ENCODE measurements at places on chromosomes 1 and 21.

DNA sequence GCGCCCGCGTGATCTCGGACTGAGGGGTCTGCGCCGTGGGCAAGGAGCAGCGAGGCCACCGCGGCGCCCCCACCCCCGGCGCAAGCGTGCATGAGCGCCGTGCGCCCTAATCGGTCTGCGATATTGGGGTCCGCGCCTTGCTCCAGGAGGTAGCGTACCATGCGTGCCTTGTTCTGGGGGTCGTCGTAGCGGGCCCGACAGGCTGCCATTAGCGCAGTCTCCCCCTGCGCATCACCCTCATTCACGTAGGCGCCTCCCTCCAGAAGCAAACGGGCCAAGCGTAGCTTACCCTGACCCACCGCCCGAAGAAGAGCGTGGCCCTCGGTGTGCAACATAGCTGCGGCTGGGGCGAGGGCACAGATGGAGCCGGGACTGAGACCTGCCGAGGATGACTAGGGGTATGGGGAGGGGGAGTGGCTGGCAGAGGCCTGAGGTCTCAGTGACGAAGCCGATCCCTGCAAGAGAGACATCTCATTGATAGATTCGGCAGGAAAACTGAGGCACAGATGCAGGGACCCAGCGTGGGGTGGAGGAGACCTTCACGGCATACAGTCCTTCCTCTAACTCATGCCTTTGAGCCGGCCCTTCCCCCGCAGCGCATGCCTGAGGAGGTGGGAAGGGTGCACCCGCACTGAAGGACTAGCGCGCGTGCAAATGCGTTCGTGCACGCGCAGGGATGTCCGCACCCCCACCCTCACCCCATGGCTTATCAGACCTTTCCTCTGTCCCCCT is 2.8 kb downstream of the ANKRD34A start:
- DNase-seq: peak; percentile 39

GRCh38 chr21:44950351-44950750 is 10.5 kb downstream of the SLX9 start:
- DNase-seq: no peak

DNA sequence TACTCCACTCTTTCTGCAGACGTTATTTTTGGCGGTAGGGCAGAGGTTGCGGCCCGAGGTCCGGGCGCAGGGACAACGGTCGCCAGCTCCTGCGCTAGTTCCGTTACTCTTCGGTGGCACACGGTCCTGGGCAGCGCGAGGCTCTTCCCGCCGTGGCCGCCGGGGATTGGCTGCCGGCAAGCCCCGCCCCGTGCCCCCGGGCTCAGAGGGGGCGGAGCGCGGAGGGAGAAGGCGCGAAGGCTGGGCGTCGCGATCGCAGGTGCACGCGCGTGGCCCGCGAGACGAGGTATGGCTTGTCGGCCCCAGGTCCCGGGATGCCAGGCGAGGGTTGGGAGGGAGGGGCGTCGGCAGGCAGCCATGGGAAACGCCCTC is 518 bp upstream of the SHE start:
- no peak for DNase-seq

- DNase-seq: no peak
These were observed 380 bp downstream of the TFF2 start for GRCh38 chr21:42350318-42350910.

DNA sequence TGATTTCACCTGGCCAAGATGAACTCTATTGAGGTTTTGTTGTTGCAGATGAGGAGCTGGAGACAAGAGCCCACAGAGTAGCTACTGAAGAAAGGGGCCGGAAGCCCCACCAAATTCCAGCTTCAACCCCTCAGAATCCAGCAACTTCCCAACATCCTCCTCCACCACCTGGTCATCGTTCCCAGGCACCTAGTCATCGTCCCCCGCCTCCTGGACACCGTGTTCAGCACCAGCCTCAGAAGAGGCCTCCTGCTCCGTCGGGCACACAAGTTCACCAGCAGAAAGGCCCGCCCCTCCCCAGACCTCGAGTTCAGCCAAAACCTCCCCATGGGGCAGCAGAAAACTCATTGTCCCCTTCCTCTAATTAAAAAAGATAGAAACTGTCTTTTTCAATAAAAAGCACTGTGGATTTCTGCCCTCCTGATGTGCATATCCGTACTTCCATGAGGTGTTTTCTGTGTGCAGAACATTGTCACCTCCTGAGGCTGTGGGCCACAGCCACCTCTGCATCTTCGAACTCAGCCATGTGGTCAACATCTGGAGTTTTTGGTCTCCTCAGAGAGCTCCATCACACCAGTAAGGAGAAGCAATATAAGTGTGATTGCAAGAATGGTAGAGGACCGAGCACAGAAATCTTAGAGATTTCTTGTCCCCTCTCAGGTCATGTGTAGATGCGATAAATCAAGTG is 14.3 kb downstream of the CD2 start:
- DNase-seq: no peak

DNA sequence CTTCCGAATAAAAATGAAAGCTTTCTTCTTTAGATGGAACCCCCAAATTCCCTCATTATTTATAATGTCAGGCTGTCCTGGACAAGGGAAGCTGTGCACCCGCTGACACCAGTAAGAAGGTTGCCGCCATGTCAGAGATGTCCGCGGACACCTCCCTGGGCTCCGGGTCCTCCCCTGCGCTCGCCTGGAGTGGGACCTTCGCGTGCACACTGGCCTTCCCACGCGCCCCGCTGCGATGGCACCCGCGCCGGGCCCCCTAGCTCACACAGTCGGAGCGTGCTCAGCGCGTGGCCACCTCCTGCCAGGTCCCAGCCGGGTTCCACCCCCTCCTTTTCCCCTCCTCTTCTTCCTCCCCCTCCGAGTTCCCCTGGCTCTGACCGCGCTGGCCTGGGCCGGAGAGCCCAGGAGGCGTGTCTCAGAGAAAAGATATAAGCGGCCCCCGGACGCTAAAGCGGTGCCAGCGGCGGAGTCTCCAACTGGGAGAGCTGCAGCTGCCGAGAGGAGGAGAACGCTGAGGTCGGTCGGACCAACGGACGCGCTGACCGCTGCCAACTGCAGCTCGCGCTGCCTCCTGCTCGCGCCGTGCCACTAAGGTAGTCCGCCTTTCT is at the start of gene G0S2:
Gene G0S2, plus strand, starts transcription at position 456 of the 608 bp plus-strand sequence. CDS start 273 bp downstream, outside the sequence.
- DNase-seq: no peak

DNA sequence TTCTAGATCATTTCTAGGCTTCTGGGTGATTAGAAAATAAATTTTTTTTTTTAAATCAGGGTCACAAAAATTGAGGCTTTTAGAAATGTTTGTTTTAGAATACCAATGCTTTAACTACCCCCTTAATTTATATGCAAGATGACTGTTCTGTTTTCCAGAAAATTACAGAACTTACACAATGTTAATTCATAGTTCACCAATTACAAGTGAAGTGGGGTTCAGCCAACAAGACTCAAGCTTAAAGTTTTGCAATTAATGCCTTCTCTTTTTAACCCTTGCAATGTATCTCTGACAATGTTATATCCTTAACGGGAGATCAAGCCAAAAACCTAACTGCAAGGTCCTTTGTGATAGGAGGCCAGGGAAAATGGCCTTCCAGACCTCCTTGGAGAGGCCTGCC is 5.6 kb downstream of the PRELP start:
- DNase-seq: no peak

DNA sequence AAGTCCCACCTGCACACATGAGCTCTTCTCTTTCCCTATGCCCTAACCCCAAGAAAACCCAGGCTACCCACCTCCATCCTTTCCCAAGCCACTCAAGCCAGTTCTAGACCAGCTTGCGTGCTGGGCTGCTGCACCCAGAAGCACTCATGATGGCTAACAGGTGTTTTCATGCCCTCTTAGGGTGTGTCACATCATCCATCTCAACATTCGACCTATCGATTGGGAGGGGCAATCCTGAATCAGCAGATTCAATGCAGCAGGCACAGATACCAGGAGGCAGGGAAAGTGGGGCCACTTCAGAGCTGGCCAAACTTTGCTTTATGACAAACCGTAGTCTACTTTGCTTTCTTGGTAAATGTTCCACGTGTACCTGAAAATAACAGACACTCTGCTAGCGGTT is 6.6 kb upstream of the PRMT2 start:
- no peak for DNase-seq

DNA sequence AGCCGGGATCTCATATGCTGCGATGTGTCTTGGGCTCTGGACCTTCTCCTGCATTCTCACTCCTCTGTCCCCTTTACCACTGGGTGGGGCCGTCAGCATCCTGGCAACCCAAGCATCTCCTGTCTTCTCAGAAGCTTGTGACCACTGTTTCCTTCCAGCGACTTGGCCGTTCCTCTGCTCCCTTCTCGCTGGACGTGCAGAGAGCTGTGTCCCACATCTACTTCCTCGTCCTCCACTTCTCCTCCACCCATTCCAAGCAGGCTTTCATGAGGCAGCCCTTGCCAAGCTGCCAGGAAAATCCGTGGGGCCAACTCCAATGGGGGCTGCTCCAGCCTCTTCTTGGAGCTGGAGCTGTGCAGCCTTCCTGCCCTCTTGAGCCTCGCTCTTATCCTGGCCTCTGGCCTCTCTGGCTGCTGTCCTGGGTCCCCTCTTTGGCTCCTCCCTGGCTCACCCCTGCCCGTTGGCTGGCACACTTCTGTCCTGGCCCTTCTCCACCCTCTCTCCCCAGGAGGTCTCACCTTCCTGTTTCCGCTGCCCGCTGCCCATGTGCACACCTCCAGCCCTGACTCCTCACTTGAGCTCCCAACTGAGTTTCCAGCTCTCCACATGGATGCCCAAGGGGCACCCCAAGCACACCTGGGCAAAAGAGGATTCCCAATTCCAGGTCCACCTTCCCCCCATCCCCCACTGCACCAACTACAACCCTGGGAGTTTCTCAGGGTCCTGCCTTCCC is 8.7 kb downstream of the FAM131C start:
- DNase-seq: no peak

GRCh38 chr1:89587729-89588161 is 45.2 kb upstream of the LRRC8C start:
- DNase-seq: no peak

DNA sequence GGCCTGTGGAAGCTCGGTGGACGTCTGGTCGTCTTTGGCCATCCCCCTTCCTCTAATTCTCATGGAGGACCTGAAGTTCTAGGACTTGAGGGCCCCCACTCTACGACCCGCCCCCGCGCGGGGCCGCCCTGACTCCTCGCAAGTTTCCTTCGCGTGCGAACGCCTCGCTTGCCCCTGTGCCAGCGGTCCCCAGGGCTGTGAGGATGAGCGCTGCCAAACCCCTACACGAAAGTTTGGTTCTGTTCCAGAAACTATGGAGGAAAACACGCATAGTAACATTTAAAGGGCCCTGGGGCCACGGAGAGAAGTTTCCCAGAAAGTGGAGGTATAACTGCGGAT is 304 bp upstream of the GNG12 start:
- no peak for DNase-seq

DNA sequence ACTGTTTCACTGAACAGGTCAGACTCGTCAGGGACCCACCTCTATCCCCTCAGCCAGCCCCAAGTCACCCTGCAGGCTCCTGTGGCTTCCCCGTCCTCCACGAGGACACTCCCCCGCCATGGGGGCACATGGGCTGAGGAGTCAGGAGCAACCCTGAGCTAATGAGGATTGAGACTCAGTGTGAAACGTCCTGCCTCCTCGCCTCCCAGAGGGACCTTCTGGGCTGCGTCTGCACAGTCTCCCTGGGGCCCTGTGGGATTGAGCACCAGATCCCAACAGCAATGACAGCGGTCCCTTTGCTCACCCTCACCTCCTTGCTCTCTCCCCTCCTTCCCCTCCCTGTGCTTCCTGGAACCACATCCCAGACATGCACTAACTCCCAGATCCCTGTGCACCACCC is 18.9 kb upstream of the SLC25A33 start:
- no peak for DNase-seq

DNA sequence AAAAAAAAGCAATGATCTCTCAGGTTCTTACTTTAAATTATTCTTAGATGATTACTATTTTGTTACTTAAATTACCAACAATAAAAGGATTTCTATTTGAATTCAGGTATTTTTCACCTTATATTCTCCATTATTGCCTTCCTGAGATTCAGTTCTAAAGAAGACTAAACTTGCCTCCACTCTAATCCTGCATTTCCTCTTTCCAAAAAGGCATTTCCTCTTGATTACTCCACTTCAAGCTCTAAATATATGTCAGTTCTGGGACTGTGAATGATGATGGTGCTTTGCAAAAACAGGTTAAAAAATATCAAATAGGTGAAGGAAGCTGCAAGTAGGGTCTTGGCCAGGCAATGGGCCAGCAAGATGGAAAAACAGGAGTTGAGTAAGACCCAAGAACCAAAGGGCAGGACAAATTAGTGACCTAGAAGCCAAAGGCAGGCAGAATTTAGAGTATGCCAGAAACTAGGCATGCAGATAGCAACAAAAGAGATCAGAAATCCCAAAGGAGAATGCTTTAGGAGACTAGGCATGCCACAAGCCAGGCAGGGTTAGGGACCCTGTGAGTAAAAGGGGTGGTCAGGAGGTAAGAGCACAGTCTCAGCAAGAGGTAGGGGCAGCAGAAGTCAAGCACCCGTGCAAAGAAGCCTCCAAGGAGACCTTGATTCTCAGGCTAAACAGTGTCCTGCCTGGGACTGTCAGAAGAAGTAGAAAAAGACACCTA is 11.3 kb upstream of the DIPK1A start:
- no peak for DNase-seq

DNA sequence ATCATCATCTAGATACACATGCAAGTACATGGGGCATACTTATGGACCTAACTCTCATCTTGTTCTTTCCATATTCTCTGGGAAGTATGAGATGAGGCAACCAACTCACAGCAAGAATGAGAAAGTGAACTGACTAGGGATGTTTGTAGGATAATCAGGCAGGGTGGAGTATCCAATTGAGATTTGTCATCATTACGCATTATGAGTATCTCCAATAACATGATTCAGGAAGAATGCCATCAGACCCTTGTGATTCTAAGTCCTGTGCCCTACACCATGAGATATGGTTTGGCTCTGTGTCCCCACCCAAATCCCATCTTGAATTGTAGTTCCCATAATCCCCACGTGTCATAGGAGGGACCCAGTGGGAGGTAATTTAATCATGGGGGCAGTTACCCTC is 154.0 kb downstream of the SLC30A10 start:
- DNase-seq: no peak

DNA sequence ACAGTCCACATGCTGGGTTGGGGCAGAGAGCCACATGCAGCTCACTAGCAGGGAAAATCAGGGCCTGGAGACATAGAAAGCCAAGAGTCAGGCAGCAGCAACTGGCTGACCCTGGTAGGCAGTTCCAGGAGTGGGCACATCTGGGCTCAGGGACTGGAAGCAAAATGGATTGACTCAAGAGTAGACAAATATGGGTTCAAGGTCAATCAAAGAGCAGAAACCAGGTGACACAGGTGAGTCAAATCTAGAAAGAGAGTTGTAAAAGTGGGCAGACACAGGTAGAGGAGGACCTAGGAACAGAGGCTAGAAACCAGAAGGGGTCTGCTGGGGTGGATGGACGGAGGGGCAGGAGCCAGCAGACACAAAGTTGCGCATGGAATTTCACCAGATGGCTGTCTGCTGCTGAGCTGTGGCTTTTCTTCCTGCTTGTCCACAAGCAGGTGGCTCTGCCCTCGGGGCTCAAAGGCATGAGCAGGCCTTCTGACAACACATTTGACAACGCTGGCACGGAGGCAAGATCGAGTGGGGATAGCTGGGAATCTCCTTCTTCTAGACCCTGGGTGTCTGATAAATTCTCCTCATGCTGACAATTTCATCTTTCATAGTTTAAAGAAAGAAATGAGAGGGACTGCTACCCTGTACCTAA is 40.8 kb upstream of the IGSF3 start:
- peak; percentile 66 for DNase-seq
